GM04503 (cell line): ENCODE measurements at places on chromosomes 3 and 15.
A peak's percentile ranks its signal among the peaks of the same experiment; 100 is the strongest.

- no peak for DNase-seq
Measured at GRCh38 chr3:11323813-11324212, 51.6 kb downstream of the ATG7 start.

GRCh38 chr3:70914862-70915261 lies 602.4 kb upstream of the MDFIC2 start:
- no peak for DNase-seq

- no peak for DNase-seq
Measured at GRCh38 chr3:64254443-64254842, 29.2 kb upstream of the PRICKLE2 start.

- DNase-seq: no peak
Measured at GRCh38 chr3:171347301-171348039, 112.7 kb downstream of the TNIK start.

- no peak for DNase-seq
Measured at GRCh38 chr3:118304557-118304956, 730.1 kb downstream of the IGSF11 start.

DNA sequence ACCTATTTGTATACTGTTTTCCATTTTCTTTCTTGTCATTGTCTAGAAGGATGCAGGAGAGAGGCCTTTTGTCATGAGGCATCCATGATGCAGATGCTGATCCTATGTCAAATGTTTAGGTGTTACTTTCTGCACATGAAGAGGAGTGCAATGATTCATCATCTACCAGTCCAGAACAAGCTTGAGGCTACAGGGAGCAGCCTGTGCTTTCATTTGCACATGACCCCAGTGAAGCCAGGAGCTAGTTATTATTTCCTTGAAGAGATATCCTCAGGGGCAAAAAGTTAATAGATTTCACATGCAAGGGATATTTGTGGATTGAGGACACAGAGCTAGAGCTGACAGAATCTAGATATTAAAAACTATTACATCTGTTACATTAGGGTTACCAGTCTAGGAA lies 204.4 kb upstream of the TGFBR2 start:
- no peak for DNase-seq

GRCh38 chr3:118244761-118245160 lies 789.9 kb downstream of the IGSF11 start:
- DNase-seq: no peak

DNA sequence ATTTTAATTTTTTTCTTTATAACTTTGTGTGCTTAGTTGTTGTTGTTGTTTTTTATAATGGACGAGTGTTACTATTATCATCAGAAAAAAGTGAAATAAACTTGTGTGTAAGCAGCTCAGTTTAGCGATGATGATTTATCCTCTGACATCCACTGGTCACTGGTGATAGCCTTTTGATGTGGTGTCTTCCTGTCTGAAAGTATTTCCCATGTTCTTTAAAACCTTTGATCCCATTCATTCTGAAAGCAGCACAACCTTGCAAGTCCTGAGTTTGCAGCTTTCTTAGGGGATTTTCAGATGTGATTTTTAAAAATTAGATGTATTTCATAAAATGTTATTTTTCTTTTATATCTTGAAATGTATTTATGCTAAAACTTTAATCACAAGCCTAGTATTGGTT lies 85.9 kb upstream of the ZPLD1 start:
- no peak for DNase-seq

- no peak for DNase-seq
Measured at GRCh38 chr3:155367506-155367905, 74.0 kb upstream of the STRIT1 start.

DNA sequence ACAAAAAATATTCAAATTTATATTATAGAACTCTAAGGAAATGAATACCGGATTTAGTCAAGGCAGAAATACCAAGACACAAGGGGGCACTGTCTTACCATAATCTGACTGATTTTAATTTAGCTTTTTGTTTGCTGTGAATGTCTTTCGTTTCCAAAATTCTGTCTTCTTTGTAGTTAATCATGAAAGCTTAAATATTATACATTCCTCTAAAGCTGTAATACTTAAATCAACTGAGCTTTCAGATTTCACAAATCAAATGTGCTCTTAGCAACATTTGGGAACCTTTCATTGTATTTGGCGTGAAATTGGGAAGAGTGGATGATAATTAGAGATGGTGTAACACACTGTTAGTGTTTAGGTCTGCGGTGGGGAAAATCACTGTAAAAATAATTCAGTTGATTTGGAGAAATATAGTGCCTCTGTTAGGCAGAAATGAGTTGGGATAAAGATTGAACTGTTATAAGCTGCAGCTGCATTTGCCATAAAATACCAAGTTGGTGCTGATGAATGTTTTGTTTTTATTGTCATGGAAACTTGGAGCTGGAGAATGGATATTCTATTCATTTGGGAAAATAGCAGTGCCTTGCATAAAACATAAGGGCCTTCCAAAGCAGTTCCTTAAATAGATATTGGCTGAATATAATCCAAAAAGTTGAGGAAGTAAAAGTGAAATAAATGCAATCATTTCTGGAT lies 228.2 kb downstream of the TCF12 start:
- DNase-seq: peak; percentile 44

DNA sequence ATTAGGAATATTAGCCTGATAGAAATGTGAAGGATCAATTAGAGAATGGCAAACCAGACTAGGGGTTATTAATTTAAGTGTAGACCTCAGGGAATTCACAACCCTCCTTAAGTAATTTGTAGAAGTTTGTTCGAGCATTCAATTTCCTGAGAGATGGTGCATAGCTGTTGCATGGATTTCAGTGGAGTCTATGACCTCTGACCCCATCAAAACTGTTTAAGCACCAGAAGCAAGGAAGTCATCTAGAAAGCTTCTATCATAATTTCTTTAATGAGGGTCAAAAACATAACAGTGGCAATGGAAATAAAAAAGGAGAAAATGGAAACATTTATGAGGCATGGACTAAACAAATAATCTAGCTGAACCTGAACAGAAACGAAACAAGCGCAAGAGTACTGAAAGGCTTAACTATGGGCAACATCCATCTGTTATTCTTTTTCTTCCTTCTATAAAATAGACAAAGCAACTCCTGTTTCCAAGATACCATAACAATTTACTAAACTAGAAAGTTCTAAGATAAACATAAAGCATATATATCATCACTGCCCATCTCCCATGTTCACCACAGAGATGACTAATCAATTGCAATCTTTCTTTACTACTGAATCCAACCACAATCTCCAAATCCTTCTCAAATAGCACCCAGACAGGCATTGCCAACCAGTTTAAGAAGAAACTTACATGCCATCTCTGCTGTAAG lies 151.4 kb downstream of the THRB start:
- DNase-seq: no peak

- no peak for DNase-seq
Measured at GRCh38 chr3:79810092-79810491, 42.3 kb upstream of the ROBO1 start.

DNA sequence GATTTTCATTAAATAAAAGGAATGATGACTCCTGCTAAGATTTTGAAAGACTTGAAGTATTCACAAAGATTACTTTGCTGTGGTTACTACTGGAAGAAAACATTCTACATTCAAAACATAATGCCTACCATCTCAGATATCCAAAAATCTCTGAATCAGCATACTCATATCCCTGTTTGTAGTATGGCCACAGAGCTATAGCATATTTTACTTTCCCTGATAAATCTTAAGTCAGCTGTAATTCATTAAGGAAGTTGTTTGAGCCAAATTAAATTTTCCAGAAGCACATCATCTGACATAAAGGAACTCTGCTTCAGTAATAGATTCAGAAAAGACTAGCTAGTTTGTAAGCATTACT lies 942.0 kb downstream of the ROBO1 start:
- DNase-seq: no peak
